AML-193 (cell line): ENCODE measurements at places on chromosomes 3 and 15.

DNA sequence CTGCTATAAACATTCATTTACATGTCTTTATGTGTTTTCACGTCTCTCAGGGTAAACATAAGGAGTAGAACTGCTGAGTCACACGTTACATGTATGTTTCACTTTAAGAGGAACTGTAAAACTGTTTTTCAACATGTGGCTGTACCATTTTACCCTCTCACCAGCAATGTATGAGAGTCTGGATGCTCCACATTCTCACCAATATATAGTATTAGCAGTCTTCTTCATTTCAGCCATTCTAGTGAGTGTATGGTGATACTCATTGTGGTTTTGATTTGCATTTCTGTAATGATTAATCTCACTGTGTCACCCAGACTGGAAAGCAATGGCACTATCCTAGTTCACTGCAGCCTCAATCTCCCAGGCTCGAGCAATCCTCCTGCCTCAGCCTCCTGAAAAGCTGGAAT lies 37.1 kb downstream of the PHC3 start:
- DNase-seq = no peak

DNA sequence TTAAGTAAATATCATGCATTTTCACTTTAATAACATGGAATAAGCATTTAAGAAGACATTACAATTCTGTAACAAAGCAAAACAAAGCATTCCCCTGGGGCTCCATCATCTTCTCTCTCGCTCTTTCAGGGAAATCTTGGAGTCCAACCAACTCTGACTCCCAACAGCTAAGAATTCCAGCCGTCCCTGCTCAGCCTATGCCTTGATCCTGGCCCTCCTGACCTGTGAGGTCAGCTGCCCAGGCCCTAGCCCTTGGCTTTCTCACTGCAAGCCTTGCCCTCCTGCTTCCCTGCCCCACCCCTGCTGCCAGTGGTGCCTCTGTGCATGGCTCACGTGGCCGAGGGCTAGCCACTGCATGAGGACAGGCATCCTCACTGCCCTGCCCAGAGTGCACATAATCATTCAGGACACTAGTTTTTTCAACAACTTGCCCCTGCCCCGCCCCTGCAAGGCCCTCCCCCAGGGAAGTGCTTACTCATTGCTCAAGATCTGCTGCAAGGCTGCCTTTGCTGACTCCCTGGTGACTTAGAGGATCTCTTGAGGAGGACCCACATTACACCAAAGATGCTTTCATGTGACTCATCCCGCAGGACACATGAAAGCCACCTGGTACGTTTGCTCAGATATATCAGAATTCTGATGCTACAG lies 37.6 kb downstream of the MTMR10 start:
- DNase-seq = peak; percentile 3

DNA sequence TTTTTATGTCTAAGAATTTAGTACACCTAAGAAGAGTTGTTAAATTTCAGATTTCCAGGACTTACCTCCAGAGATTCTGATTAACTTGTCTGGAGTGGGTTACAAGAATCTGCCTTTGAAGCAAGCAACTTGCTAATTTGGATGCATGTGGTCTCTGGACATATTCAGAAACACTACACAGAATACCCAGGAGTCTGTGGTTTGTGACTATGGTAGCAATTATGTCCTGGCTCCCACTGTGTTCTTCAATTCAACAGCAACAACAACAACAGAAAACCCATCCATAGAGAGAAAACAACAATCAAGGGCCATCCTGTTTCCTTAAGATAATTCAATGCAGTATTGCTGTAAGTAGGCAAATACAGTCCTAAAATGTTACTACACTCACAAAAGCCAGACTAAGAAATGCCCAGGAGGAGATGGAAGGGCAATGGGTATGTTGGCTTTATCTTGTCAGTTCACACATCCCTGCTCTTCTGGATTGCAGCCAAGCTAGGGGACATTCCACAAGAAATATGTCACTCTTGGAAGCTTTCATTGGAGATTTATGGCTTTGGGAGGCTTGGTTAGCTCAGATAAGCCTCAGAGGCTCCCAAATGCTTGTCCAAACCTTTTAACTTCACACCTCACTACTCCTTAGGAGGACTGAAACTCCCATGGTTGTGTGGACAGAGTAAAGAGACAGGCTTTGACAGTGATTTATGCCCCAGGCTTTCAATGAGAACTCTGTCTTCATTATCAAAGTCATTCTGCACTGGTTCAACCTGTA lies 99.4 kb upstream of the MRPL3 start:
- no peak for DNase-seq

DNA sequence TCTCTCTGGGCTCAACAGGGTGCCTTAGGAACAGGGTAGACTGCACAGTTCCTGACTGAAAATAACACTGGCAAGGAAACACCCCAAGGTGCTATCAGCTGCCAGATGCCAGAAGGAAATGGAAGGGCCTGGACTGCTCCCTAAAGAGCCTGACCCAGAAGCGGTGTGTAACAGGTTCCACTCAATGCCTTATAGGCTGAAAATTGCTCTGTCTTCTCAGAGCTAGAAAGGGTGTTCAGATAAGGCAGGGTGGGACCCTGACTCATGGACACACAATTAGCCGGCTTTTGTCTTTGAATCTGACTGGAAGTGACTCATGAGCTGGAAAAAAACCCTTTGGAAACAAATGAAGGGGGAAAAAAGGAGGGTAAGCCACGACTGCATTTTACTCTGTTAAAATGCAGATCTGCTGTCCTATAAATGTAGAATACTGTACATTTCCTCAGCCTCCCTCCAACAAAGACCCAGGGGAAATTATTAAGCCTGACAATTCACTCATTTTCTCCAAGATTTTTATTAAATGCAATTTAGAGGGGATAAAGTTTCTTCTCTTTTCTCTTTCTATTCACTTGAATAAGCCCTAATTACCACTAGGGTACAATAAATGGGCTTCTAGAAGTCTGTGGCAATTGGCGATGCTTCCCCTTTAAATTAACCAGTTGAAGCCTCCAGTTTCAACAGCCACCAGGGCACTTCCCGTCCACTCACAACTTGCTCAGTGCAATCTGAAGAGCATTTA lies 160.2 kb upstream of the TBL1XR1 start:
- DNase-seq = peak; percentile 92

DNA sequence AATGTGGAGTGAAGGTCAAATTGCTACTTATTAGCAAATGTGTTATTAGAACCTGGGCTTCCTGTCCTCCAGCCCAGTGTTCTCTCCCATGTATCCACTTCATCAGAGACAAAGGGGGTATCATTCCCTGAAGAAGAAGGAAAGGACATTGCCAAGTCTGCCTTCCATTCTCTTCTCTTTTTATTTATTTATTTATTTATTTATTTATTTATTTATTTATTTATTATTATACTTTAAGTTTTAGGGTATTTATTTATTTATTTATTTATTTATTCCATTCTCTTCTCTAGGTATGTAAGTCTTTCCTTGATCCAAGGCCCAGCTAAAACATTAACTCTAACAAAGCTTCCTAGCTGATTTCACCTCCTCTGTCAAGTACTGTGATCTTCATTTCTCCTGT lies 277.8 kb upstream of the DNAJC19 start:
- no peak for DNase-seq

DNA sequence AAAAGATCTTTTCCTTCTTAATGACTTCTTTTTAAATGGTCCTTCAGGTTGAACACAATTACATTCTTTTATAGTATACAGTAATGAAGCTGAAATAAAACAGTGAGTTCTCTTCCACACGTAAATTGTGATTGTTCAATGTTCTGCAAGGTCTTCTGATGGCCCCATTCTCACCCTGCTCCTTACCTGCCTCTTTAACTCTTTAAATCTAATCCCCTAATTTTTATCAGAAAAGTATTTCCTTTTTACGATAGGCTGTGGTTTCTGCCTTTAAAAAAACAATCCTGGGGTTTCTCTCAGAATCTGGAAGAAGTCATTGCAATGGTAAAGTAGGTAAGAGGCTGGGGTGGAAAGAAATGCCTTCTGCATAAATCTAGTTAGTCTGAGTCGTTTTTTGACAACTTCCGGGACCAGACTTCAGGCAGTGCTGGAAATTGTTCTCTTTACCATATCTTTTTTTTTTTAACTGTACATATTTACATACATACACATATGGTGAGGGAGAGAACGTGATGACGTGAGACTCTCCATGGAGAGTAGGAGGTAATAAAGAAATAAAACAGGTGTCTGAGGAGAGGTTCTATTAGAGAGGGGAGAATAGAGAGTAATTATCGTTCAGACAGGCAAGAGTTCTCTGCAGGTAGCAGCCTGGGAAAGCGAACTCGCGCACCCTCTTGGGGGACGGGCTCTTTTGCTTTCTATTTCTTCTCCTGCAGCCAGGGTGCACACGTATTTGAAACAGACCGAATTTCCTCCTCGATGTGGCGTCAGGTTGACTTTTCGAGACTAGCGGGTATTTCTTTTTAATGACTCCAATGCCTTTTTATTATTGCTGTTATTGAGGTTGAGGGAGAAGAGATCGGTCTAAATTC lies at the start of gene SIDT1:
Gene SIDT1, plus strand, starts transcription at position 730 of the 872 bp plus-strand sequence. CDS start 467 bp downstream, outside the sequence.
- peak; percentile 59 for DNase-seq

- DNase-seq = peak; percentile 23
Observed at GRCh38 chr3:138078901-138079344, 36.5 kb downstream of the DZIP1L start.

- DNase-seq = no peak
Observed at GRCh38 chr3:42216931-42217333, 49.1 kb downstream of the CCK start.

DNA sequence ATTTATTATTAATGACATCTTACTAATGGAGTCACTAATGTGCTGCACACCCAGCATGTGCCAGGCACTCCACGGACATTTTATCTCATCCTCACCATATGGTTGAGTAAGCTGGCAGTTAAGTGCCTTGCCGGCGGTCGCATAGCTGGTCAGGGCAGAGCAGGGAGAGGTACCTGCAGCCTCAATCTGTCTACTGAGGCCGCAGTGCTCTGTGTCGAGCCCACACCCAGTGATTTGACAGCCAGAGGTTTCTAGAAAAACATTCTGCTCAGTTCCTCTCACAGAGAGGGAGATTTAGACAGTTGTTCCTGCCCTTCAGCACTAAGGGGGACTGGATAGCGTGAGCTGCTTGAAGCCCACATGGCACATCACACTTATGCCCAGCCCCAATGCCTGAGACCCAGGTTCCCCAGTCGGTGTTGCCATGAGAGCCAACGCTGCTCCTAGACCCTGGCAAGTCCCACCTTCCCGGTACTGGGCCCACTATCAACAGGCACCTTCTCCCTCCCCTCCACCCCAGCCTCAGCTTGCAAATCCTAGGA lies 2.6 kb downstream of the LIPC start:
- no peak for DNase-seq

- no peak for DNase-seq
Observed at GRCh38 chr3:146148468-146148931, 12.5 kb downstream of the PLOD2 start.

GRCh38 chr3:20561166-20561565 lies 375.2 kb upstream of the SGO1 start:
- DNase-seq = no peak

- DNase-seq = no peak
Observed at GRCh38 chr3:161838021-161838420, 341.4 kb downstream of the OTOL1 start.

DNA sequence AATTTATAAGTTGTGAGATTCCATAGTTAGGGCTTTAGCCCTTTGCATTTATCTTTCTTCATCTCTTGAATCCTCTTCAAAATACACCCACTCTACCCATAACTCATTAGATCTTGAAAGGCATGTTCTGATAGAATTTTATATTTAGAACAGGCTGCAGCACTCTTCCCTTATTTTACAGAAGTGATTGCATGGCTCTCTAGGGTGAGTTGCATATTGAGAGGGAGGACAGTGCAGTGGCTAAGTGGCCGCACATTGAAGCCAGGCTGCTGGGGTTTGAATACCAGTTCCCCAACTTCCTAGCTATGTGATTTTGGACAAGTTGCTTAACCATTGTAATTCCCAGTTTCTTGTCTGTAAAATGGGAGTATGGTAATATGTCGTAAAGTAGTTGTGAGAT lies 2.5 kb downstream of the CD86 start:
- no peak for DNase-seq

GRCh38 chr3:111802163-111802625 lies 56.9 kb upstream of the PHLDB2 start:
- no peak for DNase-seq

DNA sequence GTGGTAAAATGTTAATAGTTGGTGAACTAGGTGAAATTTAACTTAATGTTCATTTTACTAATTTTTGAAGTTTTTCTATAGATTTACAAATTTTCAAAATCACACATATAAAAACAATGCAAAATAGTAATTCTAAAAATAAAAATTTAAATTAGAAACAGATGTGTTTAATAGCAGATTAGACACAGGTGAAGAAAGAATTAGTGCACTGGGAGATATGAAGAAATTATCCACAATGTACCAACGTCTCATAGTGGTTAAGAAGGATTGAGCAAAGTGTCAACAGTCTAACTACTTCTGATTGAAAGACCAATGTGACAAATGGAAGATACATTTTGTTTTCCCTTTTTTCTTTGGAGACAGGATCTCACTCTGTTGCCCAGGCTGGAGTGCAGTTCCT lies 26.5 kb downstream of the SPG11 start:
- no peak for DNase-seq

GRCh38 chr3:23000371-23000770 lies 202.8 kb upstream of the UBE2E2 start:
- DNase-seq = no peak

DNA sequence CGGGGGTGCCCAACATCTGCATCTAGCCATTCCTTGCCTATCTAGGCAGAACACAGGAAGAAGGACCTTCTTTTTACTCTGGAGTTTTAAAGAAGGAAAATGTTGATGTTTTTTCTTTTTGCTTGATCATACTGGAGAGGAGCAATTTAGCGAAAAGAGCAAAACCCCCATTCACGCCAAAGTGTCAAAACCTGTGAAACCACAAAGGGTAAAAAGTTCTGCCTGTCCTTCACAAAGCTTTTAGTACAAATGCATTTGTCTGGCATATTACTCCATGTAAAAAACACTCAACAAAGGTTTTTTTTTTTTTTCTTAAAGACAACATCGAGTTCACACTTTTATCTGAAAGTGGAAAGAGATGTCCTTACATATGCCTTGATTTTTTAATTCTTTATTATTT lies 214.2 kb upstream of the MRPL3 start:
- no peak for DNase-seq

DNA sequence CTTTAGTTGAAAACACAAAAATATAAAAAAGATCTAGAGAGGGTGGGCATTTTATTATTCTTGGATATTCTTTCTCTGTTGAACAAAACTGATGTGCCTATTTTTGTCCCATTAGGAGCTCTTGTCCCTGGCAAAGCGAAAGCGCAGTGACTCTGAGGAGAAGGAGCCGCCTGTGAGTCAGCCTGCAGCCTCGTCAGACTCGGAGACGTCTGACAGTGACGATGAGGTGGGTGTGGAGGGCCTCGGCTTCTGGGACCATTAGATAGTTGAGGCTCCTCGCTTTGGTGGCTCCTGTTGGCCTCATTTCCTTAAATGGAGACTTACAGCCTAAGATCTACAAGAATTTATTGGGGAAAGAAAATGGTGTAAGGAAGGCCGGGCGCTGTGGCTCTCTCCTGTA lies 21.3 kb downstream of the RTF1 start:
- DNase-seq = no peak

DNA sequence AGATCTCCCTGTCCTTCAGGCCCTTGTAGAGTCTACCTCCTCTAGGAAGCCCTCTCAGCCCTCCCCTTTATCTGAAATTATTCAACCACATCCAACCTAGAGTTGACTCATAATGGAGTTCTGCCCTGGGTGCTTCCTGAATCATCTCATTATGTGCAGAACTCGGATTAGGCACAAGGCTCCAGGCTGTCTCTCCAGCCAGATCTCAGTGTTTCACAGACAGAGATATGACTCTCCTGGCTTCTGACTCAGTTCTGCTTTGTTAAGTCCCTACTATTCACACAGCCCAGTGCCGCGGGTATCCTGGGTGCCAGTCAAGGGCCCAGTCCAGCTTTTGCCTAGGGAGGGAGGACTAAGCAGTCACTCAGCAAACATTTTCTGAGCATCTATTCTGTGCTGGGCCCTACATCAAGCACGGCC lies 9.3 kb downstream of the STRA6 start:
- DNase-seq = no peak

GRCh38 chr15:66226736-66227135 lies 26.8 kb downstream of the MEGF11 start:
- DNase-seq = no peak
